ENCODE measurements at places on chromosomes 4 and X. TPM values are rescaled to one million over a fixed set of nuclear protein-coding genes. Genes with fewer than 3 reads are reported as not detected.
A peak's percentile ranks its signal among the peaks of the same experiment; 100 is the strongest.

- no peak for DNase-seq
Measured at GRCh38 chr4:123838474-123838873, 441.9 kb downstream of the SPRY1 start.

Gene EGF
- total RNA-seq, result not detected

Gene SSX2
- not detected for total RNA-seq

- DNase-seq, result no peak
Measured at GRCh38 chr4:70515367-70516250, 2.8 kb upstream of the AMTN start.

Gene PYURF
- total RNA-seq, result 81.0 TPM

Gene SHROOM4
- total RNA-seq, result 22.0 TPM

GRCh38 chrX:29477878-29478277 lies 737.5 kb upstream of the MAGEB2 start:
- no peak for DNase-seq

Gene ZNF732
- 0.16 TPM for total RNA-seq

- peak; percentile 49 for DNase-seq
Measured at GRCh38 chr4:6446538-6447451, 25.6 kb downstream of the PPP2R2C start.

Gene CDKL2
- not detected for total RNA-seq

DNA sequence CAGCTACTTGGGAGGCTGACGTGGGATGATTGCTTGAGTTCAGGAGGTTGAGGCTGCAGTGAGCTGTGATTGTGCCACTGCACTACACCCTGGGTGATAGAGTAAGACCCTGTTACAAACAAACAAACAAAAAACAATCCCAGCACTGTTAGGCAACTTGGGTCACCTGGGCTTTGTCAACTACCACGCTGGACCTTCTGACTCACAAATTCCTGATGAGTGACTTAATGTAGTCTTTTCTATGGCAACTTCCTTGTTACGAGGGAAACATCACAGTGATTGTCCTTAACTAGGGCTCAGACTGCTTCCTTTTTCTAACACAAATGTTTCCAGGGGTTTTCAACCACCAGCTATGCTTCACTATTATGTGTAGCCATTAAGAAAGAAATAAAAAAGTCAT lies 128.8 kb upstream of the GPC4 start:
- no peak for DNase-seq

Gene LRIT3
- total RNA-seq, result 0.16 TPM

DNA sequence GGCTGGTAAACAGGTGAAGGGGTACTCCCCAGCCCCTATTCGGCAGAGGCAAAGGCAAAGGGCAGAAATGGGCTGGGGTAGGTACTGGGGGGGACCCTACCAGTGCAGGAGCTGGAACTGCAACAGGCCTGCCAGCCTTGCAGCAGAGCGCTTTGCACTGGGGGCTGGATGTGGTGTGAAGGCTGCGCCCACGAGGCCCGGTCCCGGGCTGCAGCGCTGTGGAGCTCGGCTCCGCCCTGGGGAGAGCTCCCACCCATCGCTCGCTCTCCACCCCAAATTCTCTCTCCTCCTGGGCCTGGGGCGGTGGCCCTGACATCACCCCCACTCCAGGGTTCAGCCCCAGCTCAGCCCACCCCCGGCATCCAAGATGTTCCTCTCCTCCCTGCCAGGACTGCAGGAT lies 24.2 kb downstream of the IQSEC2 start:
- no peak for DNase-seq

Gene USO1
- 68.7 TPM for total RNA-seq

DNA sequence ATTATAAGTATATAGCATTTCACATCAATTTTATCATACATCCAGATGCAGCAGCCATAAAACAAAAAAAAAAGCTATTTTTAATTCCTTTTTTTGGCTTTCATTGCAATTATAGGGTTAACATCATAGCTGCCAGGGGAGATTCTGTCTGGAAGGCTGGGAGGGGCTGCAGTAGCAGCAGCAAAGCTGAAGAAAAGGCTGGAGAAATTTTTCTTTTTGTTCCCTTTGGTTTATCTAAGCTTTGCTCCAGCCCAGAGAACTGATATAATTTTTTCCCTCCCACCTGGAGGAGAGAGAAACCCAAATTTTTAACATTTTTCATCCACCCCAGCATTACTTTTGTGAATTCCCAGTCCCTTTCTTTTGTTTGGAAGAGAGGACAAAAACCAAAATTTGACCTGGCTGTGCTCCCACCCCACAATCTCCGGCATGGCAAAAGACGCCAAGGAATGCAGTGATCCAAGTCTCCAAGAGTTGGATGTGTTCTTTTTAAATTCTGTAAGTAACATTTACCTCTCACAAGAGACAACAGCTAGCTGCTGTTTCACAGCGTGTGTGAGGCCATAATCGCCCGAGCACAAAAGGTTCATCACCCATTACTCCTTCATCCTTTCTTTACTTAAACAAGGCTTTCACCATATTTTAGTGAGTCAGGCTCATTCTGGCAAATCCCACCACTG lies 25.1 kb upstream of the FAM156A start:
- peak; percentile 43 for DNase-seq

GRCh38 chrX:69493193-69493592 lies 10.9 kb upstream of the NALF2 start:
- no peak for DNase-seq

- DNase-seq, result no peak
Measured at GRCh38 chr4:22814906-22815305, 122.2 kb downstream of the GBA3 start.

DNA sequence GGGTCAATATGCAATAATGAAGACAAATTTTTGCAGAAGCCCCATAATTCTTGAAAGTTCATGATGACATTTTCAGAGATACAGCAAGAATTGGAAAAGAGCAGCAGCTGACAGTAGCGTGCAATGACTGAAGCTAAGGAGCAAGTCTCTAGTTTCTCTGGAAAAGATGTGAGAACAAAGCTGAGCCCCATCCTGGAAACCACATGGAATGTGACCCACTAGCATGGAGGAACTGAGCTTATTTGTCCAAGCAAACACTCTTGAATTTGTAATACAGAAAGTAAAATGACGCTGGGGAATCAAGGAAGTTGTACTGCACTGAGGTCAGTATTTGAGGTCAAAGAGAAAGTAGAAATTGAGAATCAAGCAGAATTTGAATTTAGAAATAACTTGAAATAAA lies 1447.2 kb downstream of the FSTL5 start:
- no peak for DNase-seq

Gene TRO
- 3.9 TPM for total RNA-seq

Gene SMIM31
- total RNA-seq, result not detected
